ENCODE measurements at places on chromosomes 12 and 14.

- DNase-seq = no peak
Measured at GRCh38 chr12:95694136-95694535, 96.4 kb downstream of the NTN4 start.

- DNase-seq = peak; percentile 27
Measured at GRCh38 chr12:27824126-27824842, 44.2 kb upstream of the MANSC4 start.

DNA sequence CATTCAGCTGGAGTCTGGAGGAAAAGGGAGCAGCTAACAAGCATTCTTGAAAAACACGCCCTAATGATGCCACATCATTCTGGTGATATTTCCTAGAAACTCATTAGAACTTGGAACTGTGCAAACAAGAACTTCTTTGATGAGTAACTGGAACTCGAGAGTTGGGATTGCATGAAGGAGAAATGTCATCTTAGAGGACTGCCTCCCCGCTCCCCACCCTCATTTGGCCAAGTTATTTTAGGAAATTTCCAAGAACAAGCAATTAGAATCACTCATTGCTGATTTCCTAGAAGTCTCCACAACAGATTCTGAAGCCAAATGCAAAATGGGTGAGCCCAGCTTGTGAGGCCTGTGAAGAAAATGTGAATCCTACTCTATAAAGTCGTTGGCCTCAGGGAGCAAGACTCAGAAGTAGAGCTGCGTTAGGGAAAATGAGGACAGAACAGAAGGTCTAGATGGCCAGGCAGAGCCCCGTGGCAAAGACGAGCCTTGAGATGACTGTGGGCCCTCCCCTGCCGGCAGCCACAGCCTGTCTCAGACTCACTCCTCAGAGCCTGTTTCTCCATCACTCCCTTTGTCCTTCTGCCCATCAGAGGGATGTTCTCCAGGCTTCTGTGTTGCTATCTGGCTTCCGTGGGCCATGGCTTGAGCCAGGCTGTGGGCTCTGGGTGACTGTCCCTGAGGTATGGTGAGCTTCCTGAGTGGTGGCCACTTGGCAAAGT lies 38.4 kb downstream of the RTL1 start:
- DNase-seq = no peak

- DNase-seq = no peak
Measured at GRCh38 chr14:57022608-57023007, 212.3 kb upstream of the OTX2 start.

- peak; percentile 35 for DNase-seq
Measured at GRCh38 chr12:2291182-2291832, 238.5 kb downstream of the CACNA1C start.

- DNase-seq = peak; percentile 10
Measured at GRCh38 chr12:132560364-132560613, 50.1 kb downstream of the LRCOL1 start.

DNA sequence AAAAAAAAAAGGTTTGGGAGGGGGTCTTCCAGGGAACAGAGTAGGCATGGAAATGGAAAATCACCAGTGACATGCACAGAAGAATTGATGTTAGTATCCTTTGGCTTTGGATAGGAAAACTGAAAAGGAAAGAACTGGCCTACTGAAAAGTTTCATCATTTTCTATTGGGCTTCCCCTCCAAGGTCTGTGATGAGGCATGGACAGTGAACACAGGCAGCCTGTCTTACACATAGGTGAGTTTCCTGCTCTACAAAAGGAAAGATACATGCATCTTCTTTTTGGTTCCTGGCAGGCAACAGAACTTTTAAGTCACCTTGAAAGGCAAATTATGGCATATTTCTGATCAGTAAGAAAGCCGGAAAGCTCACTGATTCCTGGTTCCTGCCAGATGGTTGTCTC lies 5.8 kb downstream of the BMAL2 start:
- no peak for DNase-seq

- DNase-seq = no peak
Measured at GRCh38 chr12:32612658-32613614, 66.2 kb upstream of the DNM1L start.

DNA sequence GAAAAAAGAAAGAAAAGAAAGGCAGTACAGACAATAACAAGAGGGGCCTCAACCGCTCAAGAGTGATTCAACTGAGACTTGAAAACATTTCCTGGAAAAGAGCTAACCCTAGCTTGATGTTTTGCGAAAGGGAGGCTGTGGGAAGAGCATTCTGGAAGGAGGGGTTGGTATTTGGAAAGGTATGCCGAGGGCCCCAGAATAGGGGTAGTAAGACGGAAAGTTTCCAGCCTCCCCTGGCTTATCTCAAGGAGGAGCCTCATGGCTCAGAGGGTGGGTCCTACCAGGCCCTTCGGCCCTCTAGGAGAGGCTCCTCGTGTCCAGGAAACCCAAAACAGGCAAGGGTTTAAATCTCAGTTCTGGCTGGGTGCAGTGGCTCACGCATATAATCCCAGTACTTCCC lies 8.4 kb downstream of the RNU4-2 start:
- DNase-seq = no peak

DNA sequence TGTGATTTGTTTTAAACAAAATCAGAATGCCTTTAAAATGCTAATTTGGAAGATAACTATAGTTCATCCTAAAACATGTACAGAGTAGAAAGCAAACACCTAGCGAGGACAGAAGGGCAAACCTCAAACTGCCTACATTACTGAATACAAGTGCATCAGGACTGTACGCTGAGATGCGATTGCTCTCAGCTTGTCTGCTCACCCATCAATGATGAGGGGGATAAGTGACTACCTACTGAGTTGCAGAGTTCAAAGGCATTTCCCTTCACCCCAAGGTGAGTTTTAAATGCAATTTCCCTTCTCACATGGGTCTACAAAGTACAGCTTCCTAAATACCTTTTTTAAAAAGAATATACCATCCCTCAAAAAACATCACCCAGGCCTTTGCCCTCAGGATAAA lies 52.9 kb downstream of the PHLDA1 start:
- no peak for DNase-seq

- peak; percentile 61 for DNase-seq
Measured at GRCh38 chr14:21106498-21107282, 5.8 kb downstream of the TMEM253 start.

DNA sequence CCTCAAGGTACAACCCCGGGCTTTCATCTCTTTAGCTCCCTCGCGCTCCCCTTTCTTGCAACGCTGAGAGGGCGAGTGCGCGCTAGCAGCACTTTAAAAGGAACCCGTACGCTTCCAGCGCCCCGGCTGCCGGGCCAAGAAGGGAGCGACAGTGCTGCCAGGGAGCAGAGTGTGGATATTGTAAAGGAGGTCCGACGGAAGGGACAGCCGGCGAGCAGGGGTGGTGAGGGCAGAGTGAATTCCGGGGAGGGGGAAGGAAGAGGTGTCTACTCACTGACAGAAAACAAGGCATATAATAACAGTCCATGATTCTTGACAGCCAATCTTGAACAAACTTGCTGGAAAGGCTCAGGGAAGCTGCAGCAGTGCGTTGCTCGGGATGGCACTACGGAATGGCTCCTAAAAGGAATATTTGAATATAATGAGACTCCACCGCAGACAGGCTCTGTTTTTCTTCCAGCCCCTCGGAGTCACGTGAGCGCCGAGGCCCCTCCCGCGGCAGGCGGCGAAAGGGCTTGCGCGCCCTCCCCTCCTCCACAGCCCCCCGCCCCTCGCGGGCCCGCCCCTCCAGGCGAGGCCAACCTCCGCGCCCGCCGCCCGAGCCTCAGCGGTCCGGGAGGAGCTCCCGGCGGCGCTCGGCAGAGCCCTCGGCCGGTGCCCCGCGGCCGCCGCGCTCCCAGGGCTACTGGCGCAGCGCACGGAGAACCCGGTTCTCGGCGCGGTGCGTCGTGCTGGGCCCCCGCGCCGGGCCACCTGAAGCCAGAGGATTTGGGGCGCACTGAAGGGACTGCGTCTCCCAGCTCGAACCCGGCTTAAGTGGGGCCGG lies 3.4 kb downstream of the BMP4 start:
- peak; percentile 49 for DNase-seq

DNA sequence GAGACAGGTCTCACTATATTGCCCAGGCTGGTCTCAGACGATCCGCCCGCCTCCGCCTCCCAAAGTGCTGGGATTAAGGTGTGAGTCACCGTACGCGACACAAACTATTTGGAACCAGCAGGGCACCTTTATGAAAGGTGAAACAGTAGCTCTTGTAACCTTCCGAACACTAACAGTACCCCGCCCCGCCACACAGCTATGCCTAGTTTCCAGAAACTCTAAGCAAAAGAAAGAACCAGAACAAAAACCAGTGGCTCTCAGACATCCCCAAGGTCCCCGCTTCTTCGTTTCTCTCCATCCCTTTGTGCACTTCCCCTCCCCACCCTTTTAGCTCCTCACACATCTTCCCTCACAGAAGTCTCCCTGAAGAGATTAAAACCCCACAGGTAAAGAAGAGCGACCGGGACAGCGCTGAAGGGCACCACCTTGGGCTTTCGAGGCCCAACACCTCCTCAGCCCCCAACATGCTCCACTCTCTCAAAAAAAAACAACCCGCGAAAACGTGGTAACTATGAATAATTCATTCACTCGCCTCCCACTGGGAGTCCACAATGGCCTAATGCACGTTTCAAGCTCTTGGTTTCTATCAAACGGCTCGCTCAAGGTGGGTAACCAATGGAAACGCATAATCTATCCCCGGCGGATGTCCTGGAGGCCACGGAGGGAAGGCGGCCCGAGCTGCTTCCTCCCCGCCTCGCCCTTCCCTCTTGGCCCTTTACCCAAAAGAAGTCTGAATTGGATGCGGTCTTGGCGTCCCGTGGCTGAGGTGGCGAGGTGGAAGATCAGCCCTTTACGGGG lies 877 bp downstream of the BAG5 start:
- DNase-seq = peak; percentile 16

GRCh38 chr14:104601786-104602185 lies 2.8 kb downstream of the TMEM179 start:
- DNase-seq = no peak

DNA sequence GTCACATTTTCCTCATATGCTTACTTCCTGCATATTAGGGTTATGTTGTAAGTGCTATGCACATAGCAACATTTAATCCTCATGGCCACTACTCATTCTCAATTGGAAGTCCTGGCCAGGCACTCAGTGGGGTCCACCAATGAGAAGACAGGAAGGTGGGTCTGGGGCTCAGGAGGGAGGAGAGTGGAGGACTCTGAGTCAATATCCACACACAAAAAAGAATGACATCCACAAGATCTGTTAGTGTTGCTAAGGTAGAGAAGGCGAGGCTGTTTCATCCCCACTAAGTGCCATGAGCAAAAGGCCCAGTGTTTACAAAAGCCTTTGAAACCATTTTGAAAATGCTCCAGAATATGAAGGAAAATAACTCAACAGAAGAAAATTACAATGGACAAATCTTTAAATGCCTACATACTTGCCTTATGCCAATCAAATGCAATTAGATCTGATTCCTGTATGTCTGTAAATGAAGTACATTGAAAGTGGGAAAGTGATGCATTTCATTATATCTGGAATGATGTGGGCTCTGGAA lies 53.9 kb downstream of the EID3 start:
- DNase-seq = no peak

DNA sequence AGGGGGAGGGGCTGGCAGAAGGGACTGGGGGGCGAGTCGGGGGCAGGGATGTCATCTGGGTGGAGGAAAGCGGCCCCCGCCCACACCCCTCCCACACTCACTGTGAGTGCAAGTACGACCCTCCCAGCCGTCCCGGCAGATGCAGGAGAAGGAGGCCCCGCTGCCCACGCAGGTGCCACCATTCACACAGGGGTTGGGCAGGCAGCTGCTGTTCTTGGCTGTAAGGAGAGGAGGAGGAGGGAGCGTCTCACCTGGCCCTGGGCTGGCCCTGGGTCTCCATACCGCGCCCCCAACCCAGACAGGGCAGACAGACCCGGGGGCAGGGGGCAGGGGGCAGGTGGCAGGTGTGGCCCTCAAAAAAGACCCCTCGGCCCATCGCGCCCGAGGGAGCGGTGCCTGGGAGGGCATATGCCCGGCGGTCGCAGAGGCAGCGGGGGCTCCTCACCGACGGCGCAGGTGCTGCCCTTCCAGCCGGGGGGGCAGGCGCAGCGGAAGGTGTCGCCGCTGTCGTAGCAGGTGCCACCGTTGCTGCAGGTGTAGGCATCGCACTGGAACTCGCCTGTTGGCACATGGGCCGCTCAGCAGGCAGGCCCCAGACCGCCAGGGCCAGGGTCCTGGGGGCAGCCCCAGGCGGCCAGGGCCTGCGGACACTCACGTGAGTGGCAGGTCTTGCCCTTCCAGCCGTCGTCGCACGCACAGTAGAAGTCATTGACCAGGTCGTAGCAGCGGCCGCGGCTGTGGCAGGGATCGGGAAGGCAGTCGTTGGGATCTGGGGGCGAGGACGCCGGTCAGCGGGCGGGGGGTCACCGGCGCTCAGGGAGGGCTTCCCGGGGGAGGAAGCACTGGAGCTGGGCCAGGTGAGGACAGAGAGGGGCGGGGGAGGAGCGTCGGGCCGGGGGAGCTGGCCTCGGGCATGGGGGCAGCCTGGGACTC lies 20.6 kb downstream of the JAG2 start:
- DNase-seq = no peak

DNA sequence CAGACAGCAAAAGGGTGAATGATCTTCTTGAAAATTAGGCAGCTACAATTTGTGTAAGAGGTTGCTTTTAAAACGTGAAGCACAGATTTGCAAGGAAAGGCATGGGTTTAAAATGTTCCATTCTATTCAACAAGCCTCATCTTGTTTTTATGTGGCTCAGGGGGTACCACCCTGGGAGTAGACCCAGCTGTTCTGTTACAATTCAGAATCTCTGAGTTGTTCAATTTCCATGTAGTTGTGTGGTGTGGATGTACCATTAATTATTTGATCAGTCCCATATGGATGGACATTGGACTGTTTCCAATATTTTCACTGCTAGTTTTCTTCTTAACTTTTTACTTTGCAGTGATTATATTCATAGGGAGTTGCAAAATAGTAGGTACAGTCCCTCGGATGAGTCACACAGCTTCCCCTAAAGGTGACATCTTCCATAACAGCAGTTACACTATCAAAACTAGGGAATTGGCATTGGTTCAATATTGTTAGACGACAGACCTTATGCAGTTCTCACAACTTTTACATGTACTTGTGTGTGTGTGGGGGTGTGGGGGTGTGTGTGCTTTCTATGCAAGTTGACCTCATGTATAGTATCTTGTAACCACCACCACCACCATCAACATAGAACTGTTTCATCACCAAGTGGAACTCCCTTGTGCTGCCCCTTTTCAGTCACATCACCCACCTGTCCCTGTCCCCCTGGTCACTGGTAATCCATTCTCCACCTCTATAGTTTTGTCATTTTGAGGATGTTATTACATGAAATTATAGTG lies 59.0 kb upstream of the CAPRIN2 start:
- DNase-seq = no peak

- peak; percentile 89 for DNase-seq
Measured at GRCh38 chr12:48824112-48824511, 5.8 kb downstream of the CACNB3 start.

All from MM.1S (cell line).